ENCODE measurements at places on chromosomes 6 and 20.

- DNase-seq: no peak
Measured at GRCh38 chr6:40743690-40744446, 156.7 kb upstream of the LRFN2 start.

DNA sequence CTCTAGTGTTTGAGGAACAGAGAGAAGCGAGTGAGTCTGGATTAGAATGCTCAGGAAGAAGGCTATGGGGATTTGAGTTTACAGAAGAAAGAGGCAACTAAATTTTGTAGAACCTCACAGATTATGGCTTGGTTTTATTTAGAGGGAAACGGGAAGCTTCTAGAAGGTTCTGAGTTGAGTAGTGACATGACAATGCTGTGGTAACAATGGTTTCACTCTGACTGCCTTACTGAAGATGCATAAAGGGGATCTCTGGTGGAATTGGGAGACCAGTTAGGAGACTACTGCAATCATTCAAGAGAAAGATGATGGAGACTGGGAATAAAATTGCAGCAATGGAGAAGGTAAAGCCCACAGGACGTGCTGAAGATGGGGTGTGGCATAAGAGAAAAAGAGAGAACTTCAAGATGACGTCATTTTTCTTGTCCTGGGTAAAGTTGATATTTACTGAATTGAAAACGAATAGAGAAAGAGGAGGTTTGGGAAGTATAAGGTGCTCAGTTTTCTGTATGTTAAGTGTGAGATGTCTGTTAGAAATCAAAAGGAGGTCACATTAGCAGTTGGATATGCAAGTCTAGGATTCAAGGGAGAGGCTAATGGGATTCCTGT, 710.1 kb upstream of the NRSN1 start:
- no peak for DNase-seq

GRCh38 chr20:33261465-33261864, 21.5 kb upstream of the BPIFB1 start:
- no peak for DNase-seq

- DNase-seq: no peak
Measured at GRCh38 chr6:148147463-148147830, 195.2 kb upstream of the SASH1 start.

DNA sequence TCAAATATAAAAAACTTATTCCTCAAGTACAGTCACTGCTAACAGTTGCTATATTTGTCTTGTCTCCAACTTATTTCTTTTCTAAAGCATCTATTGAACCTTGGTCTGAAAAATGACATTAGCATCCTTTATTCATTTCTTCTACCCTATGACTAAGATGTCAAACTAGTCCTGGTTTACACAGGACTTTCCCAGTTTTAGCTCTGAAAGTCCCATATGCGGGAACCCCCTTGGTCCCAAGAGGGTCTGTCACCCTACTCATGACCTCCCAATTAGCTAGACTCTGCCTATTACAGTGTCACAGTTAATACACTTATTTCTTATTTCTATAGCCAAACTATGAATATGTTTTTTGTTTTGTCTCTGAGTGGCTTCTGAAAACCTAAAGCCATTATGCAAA, 37.1 kb downstream of the PLEKHG1 start:
- DNase-seq: no peak

- no peak for DNase-seq
Measured at GRCh38 chr6:161169696-161170095, 104.2 kb downstream of the AGPAT4 start.

DNA sequence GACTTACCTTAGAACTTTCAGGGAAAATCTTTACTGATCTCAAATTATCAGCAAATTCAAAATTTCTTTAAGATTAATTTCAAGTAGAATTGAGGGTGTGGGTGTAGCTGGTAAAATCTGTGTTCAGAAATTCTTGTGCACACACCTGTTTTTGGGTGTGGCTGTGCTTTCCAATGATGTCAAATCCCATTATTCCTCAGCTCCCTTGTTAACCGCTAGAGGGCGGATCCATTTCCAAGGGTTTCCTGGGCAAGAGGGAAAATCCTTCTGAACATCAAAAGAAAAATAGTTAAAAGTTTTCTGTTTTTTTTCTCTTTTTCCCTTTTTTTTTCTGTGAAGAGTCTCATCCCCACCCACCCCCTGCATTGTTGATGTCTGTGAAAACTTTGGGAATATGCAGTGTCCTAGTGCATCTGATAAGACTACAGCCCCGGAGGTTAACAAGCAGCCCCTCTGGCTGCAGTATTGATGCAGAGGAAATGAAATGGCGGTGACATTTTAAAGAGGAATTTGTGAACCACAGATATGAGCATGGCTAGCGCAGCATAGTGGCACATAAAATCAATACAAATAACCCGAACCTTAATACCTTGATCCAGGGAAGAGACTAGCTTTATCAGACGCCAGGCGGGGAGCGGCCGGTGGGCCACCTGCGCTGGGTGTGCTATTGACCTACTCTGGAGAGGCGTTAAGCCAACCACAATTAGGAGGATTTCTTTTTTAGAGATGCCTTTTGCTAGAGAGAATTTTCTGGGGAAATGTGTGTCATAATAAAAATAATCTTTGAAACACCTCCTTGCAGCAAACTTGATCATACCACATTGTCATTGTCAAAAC, 130.9 kb downstream of the FOXA2 start:
- no peak for DNase-seq

GRCh38 chr6:25344827-25345226, 65.7 kb downstream of the CARMIL1 start:
- DNase-seq: no peak

DNA sequence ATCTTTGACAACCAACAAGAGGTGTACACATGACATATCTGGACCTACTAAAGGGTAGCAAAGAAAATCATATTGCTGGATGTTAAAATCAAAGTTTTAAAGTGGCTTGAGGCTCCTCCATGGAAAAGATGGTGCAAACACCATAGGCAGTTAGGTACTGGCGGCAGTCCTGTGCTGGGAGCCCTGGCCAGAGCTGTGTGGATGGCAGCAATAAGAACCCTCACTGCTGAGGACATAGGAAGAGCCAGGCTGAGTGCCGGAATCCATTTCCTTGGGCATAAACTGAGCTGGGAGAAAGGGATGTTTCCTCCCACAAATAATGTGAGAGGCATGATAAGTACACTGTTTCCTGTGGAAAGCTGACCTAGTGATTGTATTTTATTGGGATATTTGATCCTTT, 89.9 kb downstream of the ARID1B start:
- DNase-seq: no peak

- DNase-seq: no peak
Measured at GRCh38 chr6:56771929-56772607, 129.4 kb upstream of the DST start.

GRCh38 chr6:16712931-16713484, 48.3 kb downstream of the ATXN1 start:
- DNase-seq: peak; percentile 78

DNA sequence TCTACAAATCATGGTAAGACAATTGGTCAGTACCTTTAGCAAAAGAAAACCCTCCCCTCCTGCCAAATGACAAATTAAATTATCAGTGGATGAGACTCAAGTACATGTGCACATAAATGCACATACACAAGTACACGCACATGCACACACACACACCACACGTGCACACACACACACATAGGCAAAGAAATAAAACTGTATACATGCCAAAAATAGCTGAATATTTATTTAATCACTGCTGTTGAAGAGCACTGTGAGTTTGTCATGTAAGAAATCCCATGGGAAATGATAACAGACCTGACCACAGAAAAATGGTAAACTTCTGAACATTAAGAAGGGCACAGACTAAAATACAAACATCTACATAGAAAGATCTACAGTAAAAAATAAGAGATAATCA, 46.6 kb upstream of the TNFAIP3 start:
- DNase-seq: no peak

DNA sequence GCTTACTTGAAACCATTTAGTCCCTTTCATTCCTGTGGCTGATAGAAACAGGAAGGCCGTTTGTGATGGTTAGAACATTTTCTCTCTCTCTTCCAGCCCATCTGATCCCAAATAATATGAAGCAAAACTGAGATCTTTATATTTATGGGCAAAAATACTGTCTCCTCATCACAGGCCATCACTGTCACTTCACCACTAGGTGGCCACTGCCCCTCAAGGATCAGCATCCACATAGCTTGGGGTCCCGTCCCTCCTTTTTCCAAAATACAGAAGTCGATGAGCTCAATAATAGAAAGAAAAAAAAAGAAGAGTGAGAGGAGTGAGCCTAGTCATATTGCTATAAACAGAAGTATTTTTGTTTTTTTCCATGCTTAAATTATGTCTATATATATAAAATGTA, 46.4 kb upstream of the LAMP5 start:
- DNase-seq: no peak

DNA sequence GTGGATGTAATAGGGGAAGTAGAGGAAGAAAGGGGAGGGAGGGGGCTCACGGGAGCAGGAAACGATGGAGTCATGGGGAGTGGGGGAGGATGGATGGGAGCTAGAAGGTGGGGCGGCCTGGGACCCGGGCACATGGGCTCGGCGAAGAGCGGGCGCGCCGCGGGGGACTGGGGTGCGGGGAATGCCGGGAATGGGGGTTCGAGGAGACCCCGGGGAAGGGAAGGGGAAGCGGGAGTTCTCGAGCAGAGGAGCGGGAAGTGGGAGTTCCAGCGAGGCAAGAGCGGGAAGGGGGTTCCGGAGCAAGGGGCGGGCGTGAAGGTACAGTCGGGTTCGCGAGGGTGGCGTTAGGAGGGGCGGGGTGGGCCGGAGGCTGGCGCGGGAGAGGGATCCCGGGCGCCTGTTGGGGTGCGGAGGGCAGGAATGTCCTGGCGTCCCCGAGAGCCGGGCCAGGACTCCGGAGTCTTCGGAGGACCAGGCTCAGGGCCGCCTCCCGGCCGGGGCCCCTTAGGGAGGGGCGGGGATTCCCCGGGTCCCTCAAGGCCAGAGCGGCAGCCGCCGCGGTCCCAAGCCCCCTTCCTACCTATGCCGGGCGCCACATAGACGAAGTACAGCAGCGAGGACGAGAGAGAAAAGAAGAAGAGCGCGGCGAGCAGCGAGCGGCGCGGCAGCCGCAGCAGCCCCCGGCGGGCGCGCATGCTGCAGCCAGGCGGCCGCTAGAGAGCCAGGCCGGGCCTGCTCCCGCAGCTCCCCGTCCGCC, 504 bp downstream of the B4GALT5 start:
- peak; percentile 77 for DNase-seq

GRCh38 chr6:41757931-41758640, 10.9 kb upstream of the PGC start:
- no peak for DNase-seq

- DNase-seq: no peak
Measured at GRCh38 chr20:46708172-46708860, 1.1 kb upstream of the SLC2A10 start.

GRCh38 chr6:149922642-149923326, at the start of gene RAET1G:
Gene RAET1G (minus strand): TSS chr6:149923121. CDS start chr6:149923010, 111 bp downstream.
- peak; percentile 94 for DNase-seq

DNA sequence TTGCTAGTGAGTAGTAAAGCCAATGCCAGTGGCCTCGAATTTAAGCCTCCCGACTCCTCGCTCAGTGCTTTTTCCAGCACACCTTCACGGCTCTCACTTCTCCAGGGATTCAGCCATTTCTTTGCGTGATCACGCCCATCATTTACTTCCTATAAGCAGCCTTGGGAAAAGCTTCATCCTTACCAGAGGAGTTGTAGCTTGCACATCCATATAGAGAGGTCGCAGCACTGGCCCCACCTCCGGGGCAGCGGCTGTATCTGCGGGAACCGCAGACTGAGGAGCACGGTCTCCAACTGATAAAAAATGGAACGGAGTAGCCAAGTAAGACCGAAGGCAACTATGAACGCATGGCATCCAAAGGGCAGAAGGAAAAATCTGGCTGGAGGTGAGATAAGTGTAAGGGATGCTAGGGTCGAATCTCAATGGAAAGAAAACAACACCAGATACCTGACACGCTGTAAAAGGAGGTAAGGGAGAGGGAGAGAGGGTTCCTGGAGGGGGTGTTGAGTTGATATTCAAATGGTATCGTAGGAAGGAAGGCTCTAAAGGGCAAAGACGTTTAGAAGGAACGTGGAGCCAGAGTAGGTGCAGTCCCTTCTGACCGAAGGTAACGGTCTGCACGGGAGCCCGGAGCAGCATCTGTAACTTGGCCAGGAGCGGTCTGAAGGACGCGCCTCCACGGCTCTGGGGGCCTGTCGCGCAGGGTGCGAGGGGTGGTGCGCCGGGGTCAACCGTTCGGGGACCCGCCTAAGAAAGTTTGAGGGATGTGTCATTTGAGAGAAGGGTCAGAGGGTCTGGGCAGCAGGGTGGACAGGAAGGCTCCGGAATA, 640 bp downstream of the NFS1 start:
- no peak for DNase-seq

GRCh38 chr6:75268121-75268987, 16.2 kb downstream of the TMEM30A start:
- DNase-seq: no peak

DNA sequence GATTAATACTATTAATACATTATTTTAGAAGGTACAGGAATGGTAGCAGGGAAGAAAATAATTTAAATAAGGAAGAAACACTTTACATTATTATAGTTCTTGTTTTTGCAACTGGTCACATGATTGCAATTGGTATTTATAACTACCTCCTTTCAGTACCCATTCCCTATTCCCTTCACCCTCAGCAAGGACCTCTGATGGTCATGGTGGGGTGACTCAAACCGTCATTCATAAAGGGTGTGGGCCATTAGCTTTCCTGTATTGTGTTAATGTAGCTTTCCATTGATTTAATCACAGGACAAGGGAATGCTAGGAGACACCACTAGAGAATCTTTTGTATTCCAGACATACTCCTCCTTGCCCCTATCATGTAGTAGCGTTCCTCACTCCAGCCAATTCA, 47.2 kb upstream of the TMEM244 start:
- no peak for DNase-seq

GRCh38 chr20:32752458-32753250, 9.4 kb upstream of the COMMD7 start:
- DNase-seq: no peak

DNA sequence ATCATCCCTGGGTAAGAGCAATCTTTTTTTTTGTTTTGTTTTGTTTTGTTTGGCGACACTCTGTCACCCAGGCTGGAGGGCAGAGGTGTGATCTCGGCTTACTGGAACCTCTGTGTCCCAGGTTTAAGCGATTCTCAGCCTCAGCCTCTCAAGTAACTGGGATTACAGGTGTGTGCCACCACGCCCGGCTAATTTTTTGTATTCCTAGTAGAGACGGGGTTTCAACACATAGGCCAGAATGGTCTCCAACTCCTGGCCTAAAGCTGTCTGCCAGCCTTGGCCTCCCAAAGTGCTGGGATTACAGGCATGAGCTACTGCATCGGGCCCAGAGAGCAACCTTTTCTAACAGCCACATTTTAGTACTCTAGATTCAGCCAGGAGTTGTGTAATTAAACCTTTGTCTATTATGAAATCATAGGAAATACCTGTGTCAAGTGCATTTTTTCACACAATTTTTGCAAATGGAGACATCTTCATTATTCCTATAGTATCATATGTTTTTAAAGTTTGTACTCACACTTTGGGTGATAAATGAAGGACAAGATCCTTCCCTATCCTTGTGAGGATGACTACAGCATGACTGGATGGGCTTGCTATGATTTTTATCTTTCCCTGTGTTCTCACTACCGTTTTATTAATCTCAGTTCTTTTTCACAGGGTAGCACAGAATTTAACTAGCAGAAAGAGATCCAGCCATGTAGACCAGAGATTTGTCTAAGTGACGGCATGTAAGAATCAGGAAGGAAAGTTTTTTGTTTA, 82.6 kb downstream of the OR2B2 start:
- DNase-seq: no peak
